ENCODE measurements at places on chromosomes 7 and 10.
A peak's percentile ranks its signal among the peaks of the same experiment; 100 is the strongest.

- no peaks in the 10 kb centered on the region for H3K36me3 ChIP-seq
- H3K27me3 ChIP-seq: no peaks in the 10 kb centered on the region
- peaks cover 5% of the 10 kb centered on the region for H3K4me1 ChIP-seq
Measured at GRCh38 chr10:86234107-86234506, 132.5 kb downstream of the GRID1 start.

GRCh38 chr7:111756687-111757178 lies 194.4 kb upstream of the IMMP2L start:
- peak overlapping the region; percentile 8 for H3K4me3 ChIP-seq
- no peaks in the 10 kb centered on the region for H3K36me3 ChIP-seq
- DNase-seq: peak; percentile 66
- H3K27me3 ChIP-seq: no peaks in the 10 kb centered on the region
- H3K27ac ChIP-seq: no peak overlapping the region

DNA sequence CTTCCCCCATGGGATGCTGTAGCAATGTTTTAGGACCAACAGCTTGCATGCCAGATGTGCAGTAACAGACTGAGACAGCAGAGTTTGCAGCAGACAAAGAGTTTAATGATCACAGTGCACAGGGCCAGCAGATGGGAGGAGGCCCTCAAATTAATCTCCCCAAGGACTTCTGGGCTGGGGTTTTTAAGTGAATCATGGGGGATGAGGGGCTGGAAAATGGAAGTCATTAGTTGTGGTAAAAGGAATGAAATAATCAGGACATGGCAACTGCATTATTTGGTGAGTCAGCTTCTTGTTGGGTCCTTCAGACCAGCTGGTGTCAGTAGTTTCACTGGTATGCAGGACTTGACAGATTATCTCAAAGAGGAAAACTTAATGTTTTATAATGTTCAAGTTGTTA lies 12.6 kb upstream of the NRBF2 start:
- DNase-seq: no peak
- H3K36me3 ChIP-seq: no peaks in the 10 kb centered on the region
- no peak overlapping the region for H3K27ac ChIP-seq
- H3K4me3 ChIP-seq: no peak overlapping the region
- no peaks in the 10 kb centered on the region for H3K27me3 ChIP-seq

DNA sequence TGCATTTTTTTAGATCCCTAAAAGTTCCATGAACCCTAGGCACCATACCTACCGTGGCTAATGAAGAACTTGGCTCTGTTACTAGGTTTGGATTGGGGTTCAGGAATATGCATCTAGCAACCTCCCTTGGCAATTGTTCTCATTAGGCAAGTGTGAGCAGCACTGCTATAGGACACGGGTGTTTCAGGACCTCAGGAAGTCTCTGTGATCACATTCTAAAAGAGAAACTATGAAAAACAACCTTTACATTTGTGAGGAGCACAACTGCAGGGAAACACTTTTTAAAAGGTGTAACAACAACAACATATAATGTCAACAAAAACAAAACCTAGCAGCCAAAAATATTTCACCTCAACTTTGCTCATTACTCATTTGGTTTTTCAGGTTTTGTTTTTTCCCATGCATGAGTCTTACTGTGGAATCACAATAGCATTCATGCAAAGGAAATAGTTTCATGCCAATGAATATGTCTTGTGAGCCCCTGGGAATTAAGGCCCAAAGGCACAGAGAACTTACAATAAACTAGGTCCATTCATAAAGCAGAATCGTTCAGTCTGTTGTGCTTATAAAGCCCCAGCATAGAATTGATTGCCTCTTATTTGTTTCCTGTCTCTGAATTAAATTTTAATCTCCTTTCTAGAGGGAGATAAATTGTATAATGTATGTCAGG lies 255.7 kb upstream of the DGKB start:
- no peak for DNase-seq
- peaks cover 3% of the 10 kb centered on the region for H3K4me1 ChIP-seq
- no peak overlapping the region for H3K4me3 ChIP-seq
- no peak overlapping the region for H3K27ac ChIP-seq
- H3K36me3 ChIP-seq: no peaks in the 10 kb centered on the region

- no peak overlapping the region for H3K27ac ChIP-seq
- H3K4me3 ChIP-seq: no peak overlapping the region
- no peaks in the 10 kb centered on the region for H3K4me1 ChIP-seq
- no peaks in the 10 kb centered on the region for H3K36me3 ChIP-seq
Measured at GRCh38 chr7:18491871-18492270, 3.7 kb upstream of the HDAC9 start.

GRCh38 chr7:83204715-83205114 lies 42.0 kb upstream of the PCLO start:
- H3K36me3 ChIP-seq: no peaks in the 10 kb centered on the region
- DNase-seq: no peak
- H3K27ac ChIP-seq: no peak overlapping the region
- H3K4me1 ChIP-seq: no peaks in the 10 kb centered on the region

Data from ovary (tissue), 10 donors.